ENCODE measurements at places on chromosomes 2 and 18.

- no peaks in the 10 kb centered on the region for H3K27me3 ChIP-seq
- peaks cover 10% of the 10 kb centered on the region for H3K4me1 ChIP-seq
- no peaks in the 10 kb centered on the region for H3K36me3 ChIP-seq
- no peak overlapping the region for H3K4me3 ChIP-seq
These were observed 6.2 kb upstream of the RNU2-63P start for GRCh38 chr2:88022669-88022921.

DNA sequence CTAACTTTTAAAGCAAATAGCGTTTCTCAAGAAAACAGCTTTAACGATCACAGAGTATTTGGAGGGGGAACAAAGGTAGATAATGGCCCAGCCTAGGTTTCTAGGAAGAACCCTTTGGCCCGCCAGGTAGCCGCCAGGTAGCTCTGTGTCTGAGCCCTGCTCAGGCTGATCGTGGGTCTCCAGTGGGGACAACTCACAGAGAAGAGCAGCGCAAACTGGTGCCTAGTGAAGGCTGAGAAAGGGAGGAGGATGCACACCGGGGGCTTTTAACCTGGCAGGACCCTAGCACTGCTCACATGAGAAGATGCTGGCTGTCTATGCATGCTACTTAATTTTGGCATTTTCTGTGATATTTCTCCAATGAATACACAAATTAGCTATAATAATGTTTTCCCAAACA, 5.8 kb downstream of the NGEF start:
- no peaks in the 10 kb centered on the region for H3K4me1 ChIP-seq
- no peaks in the 10 kb centered on the region for H3K36me3 ChIP-seq
- no peak for DNase-seq
- no peaks in the 10 kb centered on the region for H3K27me3 ChIP-seq
- no peak overlapping the region for H3K27ac ChIP-seq

DNA sequence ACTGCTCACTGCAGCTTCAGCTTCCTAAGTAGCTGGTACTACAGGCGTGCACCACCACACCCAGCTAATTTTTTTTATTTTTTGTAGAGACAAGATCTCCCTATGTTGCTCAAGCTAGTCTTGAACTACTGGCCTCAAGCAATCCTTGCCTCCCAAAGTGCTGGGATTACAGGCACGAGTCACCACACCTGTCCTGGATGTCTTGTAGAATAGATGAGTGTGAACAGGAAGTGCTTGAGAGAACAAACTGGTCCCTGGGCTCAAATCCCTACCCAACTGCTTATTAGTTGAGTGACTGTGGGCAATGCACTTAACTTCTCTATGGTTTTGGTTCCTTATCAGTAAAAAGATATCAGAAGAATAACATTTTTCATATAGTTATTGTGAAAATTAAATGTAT, 34.2 kb downstream of the PKDCC start:
- no peak for DNase-seq
- H3K27me3 ChIP-seq, result no peaks in the 10 kb centered on the region
- no peak overlapping the region for H3K4me3 ChIP-seq
- H3K36me3 ChIP-seq, result no peaks in the 10 kb centered on the region

GRCh38 chr2:27736031-27736889, 35.3 kb upstream of the MRPL33 start:
- no peaks in the 10 kb centered on the region for H3K27me3 ChIP-seq
- peaks cover 3% of the 10 kb centered on the region for H3K4me1 ChIP-seq
- H3K27ac ChIP-seq, result no peak overlapping the region
- no peak overlapping the region for H3K4me3 ChIP-seq
- H3K36me3 ChIP-seq, result no peaks in the 10 kb centered on the region

DNA sequence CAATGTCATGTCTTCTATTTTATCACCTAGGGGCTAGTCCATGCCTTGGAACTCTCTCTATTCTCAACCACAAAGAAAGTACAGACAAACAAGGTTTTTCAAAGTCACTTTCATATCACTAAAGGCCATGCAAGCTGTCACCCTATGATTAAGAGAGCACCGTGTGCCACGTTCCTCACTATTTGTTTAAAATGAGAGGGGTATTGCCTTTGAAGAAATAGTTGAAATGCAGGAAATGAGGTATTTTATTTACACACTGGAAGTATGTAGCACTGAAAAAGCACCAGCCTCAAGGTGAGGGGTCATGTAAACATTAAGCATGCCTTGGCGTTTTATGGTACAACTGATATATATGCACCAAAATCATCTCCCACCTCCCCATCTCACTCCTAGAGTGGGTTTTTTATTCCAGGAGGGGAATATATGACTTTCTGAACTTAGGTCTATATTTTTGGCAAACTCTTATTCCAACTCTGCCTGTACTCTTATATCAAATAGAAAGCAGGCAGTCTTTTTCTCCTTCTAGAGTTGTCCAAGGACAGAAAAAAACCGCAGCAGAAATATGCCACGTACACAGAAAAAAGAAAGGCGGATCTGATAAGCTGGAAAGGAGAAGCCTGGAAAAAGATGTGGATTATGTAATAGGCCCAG, 53.5 kb downstream of the VSNL1 start:
- no peak for DNase-seq
- no peak overlapping the region for H3K4me3 ChIP-seq
- no peak overlapping the region for H3K27ac ChIP-seq
- H3K27me3 ChIP-seq, result no peaks in the 10 kb centered on the region
- H3K4me1 ChIP-seq, result peaks cover 2% of the 10 kb centered on the region

GRCh38 chr18:3095921-3096320, 83.0 kb upstream of the LPIN2 start:
- no peaks in the 10 kb centered on the region for H3K27me3 ChIP-seq
- no peak overlapping the region for H3K4me3 ChIP-seq
- no peak for DNase-seq
- no peaks in the 10 kb centered on the region for H3K4me1 ChIP-seq
- H3K27ac ChIP-seq, result no peak overlapping the region

DNA sequence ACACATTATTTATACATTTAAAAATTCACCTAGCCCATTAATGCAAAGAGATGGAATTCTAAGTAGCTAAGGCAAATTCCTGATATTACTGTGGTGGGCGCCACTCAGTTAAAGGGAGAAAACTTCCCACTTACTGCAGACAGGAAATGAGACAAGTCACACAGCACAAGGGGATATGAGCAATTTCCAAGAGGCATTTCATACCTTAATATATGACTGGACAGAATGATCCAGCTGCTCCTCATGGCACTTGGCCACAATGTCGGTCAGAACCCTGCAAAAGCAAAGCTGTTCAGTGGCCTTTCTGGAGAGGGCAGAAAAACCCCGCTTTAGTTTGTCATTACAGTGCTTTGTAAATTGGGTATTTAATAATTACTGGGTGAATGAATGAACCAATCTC, 121.4 kb upstream of the CCDC195 start:
- no peaks in the 10 kb centered on the region for H3K27me3 ChIP-seq
- no peaks in the 10 kb centered on the region for H3K36me3 ChIP-seq
- DNase-seq, result no peak
- H3K4me1 ChIP-seq, result no peaks in the 10 kb centered on the region
- H3K27ac ChIP-seq, result no peak overlapping the region

DNA sequence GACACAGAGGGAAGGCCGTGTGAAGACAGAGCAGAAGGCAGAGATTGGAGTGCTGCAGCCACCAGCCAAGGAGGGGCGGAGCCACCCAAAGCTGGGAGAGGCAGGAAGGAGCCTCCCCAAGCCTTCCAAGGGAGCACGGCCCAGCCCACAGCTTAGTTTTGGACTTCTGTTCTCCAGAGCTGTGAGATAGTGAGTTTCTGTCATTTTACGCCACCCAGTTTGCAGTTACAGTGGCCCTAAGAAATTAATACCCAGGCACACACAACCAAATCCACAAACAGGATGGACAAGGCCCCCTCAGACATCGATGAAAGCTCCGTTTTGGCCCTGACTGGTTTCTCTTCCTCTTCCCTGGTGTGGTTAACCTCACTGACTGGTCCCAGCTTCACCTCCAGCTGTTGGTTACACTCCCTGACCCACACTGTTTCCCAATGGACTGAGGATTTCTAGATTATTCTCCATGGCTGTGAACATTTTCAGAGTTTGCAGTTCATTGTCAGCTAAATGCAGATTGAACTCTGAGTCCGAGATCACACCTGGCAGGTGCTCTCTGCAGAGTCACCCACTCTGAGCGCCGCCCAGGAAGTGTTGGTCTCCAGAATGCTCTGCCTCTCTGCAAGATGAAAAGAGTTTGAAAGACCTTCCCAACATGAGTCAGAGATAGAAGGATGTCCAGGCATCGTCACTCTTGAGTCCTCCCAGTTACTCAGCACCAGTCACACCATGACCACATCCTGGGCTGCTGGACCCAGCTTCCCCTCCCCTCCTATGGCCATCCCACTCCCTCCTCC, 100.2 kb downstream of the TWIST2 start:
- H3K27me3 ChIP-seq, result no peaks in the 10 kb centered on the region
- no peak overlapping the region for H3K4me3 ChIP-seq
- no peak overlapping the region for H3K27ac ChIP-seq
- no peak for DNase-seq

GRCh38 chr2:204177977-204178522, 241.5 kb downstream of the ICOS start:
- no peaks in the 10 kb centered on the region for H3K4me1 ChIP-seq
- H3K27ac ChIP-seq, result no peak overlapping the region
- no peak overlapping the region for H3K4me3 ChIP-seq
- no peaks in the 10 kb centered on the region for H3K27me3 ChIP-seq
- DNase-seq, result peak; percentile 14
- no peaks in the 10 kb centered on the region for H3K36me3 ChIP-seq

DNA sequence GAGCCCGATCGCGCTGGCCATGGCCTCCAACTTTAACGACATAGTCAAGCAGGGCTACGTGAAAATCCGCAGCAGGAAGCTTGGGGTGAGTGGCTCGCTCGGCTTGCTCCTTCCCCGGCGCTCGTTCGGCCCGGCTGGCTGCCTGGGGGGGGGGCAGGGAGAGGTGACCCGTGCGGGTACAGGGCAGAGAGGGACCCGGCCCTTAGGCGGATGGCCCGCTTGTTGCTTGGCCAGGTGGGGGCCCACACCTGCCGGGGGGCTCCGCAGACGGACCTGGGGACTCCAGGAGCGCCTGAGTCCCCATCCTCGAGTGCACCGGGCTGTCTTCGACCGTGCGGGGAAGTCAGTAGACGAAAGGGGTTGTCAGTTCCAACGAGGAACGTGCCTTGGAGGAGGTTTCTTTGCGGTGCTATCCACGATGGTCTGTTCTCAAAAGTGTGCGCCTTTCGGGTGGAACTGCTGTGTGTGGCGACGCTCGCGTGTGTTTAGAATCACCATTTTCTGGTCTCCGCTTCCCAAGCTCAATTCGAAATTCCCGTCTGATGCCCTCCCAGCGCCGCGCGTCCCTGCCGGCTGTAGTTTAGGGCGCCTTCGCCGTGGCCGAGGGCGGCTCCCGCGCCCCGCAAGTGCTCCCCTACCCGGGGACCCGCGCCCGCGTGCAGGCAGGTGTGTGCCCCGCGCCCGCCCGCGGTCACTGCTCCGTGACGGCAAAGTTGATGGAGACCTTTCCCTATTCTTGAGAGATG, 711 bp downstream of the DOK6 start:
- DNase-seq, result no peak
- no peak overlapping the region for H3K27ac ChIP-seq
- H3K27me3 ChIP-seq, result peaks cover 11% of the 10 kb centered on the region
- peak overlapping the region; percentile 76 for H3K4me3 ChIP-seq
- H3K4me1 ChIP-seq, result peaks cover 7% of the 10 kb centered on the region

DNA sequence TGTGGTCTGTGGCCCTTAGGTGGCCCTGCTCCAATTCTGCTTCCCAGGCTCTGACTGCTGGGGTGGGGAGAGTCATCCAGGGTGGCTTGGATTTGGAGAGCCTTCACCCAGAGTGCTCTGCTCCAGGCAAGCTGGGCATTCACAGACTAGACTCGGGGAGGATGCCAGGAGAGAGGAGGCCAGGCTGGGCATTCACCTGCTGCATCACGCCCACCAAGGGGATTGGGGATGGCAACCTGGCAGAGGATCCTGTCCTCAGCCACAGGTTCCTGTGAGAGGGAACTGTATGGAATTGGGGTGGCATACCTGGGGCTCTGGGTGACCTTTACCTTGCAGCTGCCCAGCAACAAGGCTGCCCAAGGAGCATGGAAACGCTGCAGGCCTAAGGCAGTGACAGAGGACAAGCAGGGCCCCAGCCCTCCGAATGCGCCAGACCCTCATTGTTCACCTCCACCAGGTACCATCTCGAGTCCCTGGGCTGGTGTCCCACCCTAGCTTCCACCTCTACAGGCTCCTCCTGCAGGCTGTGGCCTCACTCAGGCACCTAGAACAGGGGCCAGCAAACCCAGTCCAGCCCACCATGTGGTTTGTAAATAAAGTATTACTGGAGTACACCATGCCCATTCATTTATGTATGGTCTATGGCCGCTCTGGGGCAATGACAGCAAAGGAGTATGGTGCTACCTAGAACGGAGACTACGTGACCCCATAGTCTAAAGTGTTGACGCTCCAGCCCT, 255.3 kb upstream of the RAB6C start:
- peaks cover 4% of the 10 kb centered on the region for H3K4me1 ChIP-seq
- DNase-seq, result no peak
- no peak overlapping the region for H3K4me3 ChIP-seq
- no peaks in the 10 kb centered on the region for H3K36me3 ChIP-seq

DNA sequence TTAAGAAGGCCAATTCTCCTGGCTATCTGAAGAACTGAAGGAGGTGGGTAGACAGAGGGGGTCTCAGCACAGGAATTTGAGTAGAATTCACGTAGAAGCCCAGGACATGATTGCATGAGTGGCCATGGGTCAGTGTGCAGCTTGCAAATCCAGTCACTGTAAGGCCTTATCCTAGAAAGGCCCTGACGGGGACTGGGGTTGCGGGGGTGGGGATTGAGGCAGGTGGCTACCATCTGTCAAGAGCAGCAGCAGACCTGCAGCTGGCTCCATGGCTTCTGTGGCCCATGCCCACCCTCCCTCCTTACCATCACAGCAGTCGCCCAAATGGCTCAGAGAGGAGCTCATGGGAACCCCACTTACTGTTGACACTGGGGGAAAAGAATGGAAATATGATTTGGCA, 34.6 kb upstream of the SLC14A1 start:
- no peaks in the 10 kb centered on the region for H3K27me3 ChIP-seq
- no peak for DNase-seq
- no peak overlapping the region for H3K27ac ChIP-seq
- H3K4me1 ChIP-seq, result no peaks in the 10 kb centered on the region
- no peak overlapping the region for H3K4me3 ChIP-seq

- no peaks in the 10 kb centered on the region for H3K27me3 ChIP-seq
- no peaks in the 10 kb centered on the region for H3K4me1 ChIP-seq
These were observed 307.5 kb upstream of the REG3G start for GRCh38 chr2:78718024-78718423.

GRCh38 chr18:9335697-9336045, 1.1 kb downstream of the TWSG1 start:
- H3K4me1 ChIP-seq, result no peaks in the 10 kb centered on the region
- DNase-seq, result no peak
- no peaks in the 10 kb centered on the region for H3K27me3 ChIP-seq
- H3K4me3 ChIP-seq, result no peak overlapping the region

DNA sequence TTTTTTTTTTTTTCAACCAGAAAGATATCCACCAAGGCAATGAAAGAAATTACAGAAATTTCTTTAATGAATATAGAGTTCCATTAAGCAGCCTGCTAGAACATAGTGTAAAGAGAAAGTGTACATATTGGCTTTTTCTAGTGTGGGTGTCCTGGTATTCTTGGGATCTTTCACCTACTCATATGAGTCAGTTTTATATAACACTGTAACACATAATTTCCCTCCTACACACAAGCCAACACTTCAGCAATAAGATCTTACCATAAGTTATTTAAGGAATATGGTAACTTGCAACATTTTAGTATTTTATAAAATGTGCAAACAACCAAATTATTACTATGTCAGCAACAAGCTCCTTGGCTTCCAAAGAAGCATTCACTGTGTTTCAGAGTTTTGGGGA, 59.9 kb downstream of the ZRANB3 start:
- H3K27me3 ChIP-seq, result no peaks in the 10 kb centered on the region
- DNase-seq, result no peak
- no peaks in the 10 kb centered on the region for H3K4me1 ChIP-seq
- H3K27ac ChIP-seq, result no peak overlapping the region
